ENCODE measurements at places on chromosomes 7 and 10.
A peak's percentile ranks its signal among the peaks of the same experiment; 100 is the strongest.

DNA sequence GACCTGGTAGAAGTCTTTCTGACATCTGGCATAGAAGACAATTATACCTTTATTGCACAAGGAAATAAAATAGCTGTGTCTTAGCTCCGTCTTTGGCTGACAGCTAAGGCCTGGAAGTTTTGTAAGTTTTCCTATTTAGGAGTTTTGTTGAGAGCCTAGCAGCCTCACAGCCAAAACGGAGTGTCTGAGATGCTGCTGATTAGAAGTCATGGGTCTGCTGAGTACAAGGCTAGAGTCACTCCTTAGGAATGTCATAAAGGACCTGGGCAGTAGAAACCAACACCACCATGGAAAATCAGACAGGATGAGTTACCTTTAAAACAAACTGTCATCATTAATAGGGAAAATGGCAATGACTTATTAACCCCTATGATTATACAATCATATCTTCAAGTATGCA is 442.5 kb downstream of the KCNMA1 start:
- no peak for DNase-seq

- DNase-seq = no peak
Observed at GRCh38 chr10:72747521-72747920, 55.6 kb downstream of the MCU start.

DNA sequence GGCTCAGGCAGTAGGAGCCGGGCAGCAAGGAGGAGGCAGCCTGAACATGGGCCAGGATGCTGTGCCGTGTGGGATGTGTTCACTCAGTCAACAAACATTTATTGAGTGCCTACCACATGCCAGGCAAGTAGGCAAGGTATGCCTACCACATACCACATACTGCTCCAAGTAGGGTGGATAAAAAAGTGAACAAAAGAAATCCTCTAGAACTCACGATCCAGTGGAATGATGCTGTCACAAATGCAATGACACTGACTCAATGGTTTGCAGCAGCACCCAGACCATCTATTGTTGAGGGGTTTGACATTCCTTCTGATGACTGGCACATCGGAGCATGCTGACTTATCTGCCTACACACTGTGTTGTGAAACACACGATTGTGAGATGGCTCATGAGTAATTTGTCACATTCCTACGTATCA is 413.5 kb downstream of the NRG3 start:
- no peak for DNase-seq

DNA sequence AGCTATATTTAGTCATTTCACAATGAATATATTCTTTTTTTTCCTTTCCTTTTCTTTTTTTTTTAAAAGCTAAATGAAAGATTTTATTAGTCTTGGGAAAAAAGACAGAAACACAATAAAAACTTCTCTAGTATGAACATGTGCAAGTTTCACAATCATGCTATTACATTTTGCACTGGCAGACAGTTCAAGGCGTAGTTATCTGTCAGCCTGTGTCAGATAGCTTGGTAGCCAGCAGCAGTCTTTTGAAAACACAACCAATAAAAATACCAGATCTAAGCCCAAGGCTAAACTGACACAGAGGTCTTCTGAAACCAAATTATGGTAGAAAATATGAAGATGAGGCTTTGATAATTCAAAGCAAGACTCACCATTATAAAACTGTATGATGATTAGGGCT is 205.8 kb upstream of the TEX47 start:
- DNase-seq = no peak

GRCh38 chr10:97428572-97428981 is 2.6 kb downstream of the PGAM1 start:
- peak; percentile 49 for DNase-seq

DNA sequence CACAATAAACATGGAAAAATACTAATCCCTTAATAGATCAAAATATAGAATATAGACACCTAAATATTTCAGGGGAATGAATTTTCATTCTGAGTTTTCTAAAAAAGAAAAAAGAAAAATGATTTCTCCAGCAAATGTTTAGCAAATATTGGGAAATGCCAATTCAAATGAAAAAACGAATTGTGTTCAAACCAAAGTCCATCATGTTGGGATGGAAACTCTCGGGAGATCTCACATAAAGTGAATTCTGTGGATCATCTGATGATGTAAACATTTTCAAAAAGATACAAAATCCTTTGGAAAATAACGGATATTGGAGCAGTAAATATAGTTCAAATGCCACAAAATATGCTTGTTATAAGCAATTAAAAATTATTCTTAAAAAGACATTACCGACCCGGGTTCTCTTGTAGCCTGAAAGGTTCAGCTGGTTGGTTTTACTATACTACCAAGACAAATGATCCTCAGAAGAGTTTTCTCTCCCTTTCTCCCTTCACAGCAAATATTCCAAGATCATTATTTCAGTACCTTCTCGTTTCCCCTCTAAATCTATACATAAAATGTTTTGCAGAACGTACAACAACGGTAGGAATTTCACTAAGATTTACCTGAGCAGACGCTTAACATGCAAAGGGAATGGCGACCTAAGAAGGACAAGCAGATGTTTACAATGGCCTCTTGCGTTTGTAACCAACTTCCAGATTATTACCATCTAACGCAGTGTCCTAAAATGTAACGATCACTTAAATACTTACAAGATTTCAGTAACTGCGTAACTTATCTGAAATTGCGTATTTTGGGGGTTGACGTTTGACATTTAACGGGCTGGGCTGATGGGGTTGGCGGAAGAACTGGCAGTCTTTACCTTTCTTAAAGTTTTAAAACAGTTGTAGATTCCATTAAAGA is 2.5 kb downstream of the HOXA13 start:
- no peak for DNase-seq

GRCh38 chr7:74230446-74231231 is 20.8 kb downstream of the LAT2 start:
- DNase-seq = no peak

GRCh38 chr10:31678139-31678536 is 250.5 kb downstream of the ARHGAP12 start:
- DNase-seq = no peak

DNA sequence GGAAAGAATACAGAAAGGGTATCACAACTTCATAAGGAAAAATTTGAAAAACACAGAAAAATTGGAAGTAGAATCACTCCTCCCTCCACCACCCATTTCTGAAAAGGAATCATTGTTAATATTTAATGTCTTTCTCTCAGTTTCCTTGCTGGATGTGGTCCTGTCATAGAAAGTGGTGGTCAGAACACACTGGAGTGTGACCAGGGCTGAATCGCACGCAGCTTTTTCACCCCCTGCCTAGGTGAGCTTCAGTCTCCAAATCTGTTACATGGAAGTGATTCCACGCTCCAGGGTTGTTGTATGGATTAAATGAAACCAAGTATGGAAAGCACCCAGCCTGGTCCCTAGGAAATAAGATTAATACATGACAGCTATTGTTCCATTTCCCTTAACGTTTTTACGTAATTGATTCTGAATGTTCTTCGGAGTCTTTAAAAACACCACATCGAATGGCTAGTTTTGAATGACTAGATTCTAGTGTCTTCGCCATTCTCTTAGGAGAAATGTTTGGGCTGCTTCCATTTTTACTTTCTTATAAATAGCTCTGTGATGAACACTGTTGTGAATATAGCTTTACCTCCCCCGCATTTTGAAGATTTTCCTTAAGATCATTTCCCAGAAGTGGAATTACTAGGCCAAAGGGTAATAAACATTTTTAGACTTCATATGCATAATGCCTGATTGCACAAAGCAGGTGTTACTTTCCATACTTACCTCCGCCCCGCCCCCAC is 10.9 kb upstream of the DUSP5 start:
- DNase-seq = no peak

GRCh38 chr7:30896036-30896435 is 15.6 kb upstream of the AQP1 start:
- DNase-seq = no peak

DNA sequence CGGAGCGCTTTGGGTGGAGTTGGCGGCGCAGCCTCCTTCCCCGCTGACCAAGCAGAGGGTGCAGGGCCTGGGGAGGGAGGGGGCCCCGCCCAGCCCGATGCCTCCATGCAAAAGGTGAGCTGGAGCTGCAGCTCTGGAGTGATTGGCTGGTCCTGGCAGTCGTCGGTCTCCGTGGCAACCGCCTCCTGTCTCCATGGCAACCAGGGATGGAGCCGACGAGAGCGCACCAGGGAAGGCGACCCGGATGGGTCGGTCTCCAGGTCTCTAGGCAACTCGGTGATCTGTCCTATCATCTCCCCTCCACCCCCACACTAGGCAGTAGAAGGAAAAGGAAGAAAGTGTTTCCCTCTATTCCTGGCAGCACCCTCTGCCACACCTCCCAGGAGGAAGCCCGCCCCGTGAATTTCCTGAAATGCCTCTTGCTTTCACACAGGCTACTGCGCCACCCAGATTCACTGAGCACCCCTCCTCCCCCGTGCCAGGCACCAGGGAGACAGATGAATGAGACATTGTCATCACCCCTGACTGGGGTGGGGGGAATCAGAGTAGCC is 647 bp upstream of the NACAD start:
- DNase-seq = peak; percentile 73

GRCh38 chr10:102918817-102919245 is 737 bp downstream of the CNNM2 start:
- DNase-seq = peak; percentile 8

DNA sequence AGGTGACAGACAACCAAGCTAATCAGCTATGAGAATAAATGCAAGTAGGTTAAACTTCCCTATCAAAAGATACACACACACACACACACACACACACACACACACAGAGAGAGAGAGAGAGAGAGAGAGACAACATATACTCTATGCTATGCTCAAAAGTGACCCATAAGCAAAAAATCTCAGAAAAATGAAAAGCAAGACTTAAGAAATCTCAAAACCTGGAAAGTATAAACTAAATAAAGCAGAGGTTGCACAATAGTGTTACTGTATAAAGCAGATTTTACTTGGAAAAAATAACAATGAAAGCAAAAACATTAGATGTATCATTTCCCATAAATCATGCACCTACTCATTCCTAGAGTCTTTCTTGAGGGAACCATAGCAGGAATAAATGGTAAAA is 221.5 kb downstream of the INHBA start:
- DNase-seq = no peak

DNA sequence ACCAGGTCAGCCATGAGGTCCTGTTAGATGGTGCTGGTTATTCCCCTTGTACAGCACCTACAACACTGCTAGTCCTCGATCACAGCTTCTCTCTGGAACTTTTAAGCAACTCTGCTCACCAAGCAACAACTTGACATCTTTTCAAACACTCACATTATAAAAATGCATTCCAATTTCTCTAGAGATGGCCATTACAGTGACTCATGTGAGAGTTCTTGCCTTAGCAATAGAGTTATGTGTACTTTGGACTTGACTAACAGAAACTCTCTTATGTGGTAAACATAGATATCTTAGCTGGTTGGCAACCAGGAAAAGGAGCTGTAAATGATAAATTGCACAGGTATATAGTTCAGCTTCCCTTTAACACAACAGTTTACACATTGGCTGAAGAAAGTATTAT is 122.2 kb downstream of the PDE1C start:
- DNase-seq = no peak

- DNase-seq = no peak
Observed at GRCh38 chr7:135514856-135515255, 5.0 kb upstream of the CNOT4 start.

DNA sequence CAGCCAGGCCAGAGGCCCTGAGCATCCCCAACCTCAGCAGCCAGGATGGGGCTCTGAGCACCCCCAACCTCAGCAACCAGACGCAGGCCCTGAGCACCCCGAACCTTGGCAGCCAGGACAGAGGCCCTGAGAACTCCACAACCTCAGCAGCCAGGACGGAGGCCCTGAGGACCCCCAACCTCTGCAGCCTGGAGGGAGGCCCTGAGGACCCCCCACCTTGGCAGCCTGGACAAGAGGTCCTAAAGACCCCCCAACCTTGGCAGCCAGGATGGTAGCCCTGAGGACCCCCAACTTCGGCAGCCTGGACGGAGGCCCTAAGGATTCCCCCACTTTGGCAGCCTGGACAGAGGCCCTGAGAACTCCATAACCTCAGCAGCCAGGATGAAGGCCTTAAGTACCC is 17.0 kb downstream of the RRP12 start:
- no peak for DNase-seq

DNA sequence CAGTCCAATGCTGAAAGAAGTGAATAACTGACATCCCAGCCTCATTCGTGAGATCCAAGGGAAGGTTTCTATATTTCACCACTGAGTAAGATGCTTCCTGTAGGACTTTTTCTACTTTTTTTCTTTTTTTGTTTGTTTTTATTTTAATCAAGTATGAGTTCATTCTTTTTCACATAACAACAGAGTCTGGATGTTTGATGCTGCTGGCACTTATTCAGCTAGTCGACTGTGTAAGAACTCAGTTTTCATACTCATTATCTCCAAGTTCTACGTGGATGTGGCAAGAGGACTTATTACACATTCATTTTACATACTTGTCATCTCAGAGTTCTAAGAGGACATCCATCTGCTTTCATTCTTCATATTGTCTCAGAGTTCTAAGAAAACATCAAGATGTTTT is 86.9 kb downstream of the CPXM2 start:
- no peak for DNase-seq

DNA sequence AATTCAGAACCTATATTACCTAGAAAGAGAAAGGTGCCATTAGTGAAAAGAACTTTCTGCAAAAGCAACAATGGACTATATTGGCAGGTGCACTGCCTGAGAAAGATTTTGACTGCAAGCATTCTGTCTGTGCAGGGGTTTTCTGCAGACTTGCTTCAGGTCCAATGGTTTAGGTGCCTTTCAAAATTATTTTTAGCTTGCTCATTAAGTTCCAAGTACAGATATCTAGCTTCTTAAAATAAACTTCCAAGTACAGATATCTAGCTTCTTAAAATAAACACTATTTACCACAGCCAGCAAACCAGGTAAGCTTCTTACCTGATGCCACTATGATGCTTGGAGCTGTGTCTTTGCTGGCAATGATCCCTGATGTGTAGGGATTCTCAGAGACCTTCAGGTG is 485.2 kb downstream of the SORCS1 start:
- DNase-seq = no peak

- DNase-seq = no peak
Observed at GRCh38 chr7:48091506-48092433, 2.7 kb downstream of the UPP1 start.

GRCh38 chr7:1087952-1088920 is at the start of gene GPER1:
TSS of gene GPER1 (plus strand) at chr7:1088113. CDS start at chr7:1091729, 3,616 bp downstream.
- DNase-seq = no peak

GRCh38 chr10:36676756-36677430 is 448.5 kb upstream of the ANKRD30A start:
- DNase-seq = no peak

- no peak for DNase-seq
Observed at GRCh38 chr7:51029701-51030191, 247.1 kb upstream of the GRB10 start.

DNA sequence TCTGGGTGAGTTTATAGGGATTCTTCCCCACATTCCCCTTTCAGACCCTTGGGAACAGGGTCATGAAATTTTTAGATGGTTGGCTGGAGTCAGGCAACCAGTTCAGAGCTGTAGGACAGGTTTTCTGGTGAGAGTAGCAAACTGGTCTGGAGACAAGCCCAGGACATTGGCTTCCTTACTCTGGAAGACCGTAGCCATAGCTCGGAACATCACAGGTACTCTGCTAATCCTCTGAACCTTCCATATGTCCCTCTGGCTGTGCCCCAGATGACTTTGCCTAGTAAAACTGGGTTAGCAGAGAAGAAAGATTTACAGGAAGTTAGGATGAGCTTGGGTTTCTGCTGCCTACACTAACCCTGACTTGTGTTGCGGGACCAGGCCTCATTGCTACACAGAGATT is 104.5 kb upstream of the MKLN1 start:
- no peak for DNase-seq

- no peak for DNase-seq
Observed at GRCh38 chr10:519716-520401, 169.6 kb downstream of the DIP2C start.

- no peak for DNase-seq
Observed at GRCh38 chr7:125727215-125727614, 797.6 kb upstream of the POT1 start.

GRCh38 chr7:45457591-45457990 is 116.6 kb upstream of the ADCY1 start:
- no peak for DNase-seq
